ENCODE measurements at places on chromosomes 6 and 20.
A peak's percentile ranks its signal among the peaks of the same experiment; 100 is the strongest.

GRCh38 chr6:13527671-13528056 is 40.3 kb upstream of the GFOD1 start:
- no peak for DNase-seq

DNA sequence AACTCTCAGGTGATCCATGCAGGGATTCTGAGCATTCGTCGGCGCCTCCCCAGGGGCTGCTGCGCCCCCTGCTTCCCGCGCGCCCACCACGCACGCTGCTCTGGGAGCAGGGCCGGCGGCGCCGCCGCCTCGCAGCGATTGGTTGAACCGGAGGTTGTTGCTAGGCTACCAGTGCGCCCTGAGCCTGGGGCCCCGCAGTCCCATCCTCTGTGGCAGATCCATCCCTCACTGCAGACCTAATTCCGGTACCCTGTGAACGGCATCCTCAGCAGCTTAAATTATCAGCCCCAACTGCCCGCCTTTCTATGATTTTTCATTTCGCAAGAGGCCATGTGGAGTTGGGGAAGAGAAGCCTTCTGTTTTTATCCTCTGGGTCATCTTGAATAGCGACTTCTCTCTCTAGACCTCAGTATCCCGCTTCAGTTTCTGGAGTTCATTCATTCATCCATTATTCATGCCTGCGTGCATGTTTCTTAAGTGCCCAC is 15.4 kb downstream of the PNPLA1 start:
- no peak for DNase-seq

DNA sequence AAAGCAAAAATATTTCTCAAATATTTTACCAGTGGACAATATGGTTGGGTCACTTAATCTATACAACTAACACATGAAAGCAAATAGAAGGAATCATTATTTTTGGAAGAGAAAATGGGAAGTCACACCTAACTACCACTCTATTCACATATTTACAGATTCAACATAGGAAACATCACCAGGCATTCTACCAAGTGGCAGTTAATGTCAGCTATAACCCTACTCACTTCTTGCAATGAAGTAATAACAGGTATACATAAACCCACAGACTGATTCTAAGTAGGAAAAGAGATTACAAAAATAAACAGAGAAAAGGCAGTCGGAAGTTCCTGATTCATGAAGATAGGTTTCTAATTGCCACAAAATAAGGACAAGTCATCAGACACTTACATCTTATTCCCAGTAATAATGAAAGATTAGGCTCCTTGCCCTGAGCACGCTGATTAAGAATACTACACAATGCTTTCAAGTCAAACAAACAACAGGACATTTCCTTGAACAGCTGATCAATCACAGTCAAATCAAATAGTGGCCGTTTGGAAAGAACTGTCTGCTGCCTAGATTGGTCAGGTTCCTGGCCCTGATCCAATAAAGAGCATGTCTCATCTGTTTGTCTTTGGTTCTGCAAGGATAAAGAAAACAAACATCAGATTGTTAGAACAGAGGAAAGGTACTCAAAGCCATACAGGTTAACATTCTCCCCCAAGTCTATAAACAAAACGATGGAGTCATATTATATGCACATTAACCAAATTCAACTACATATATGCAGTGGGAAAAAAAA is 79.2 kb upstream of the PLN start:
- no peak for DNase-seq

GRCh38 chr6:12275107-12275506 is 15.1 kb upstream of the EDN1 start:
- DNase-seq: no peak

GRCh38 chr6:123632641-123633040 is 4.1 kb downstream of the TRDN start:
- no peak for DNase-seq

- DNase-seq: no peak
Measured at GRCh38 chr6:144319211-144319610, 34.1 kb downstream of the UTRN start.

DNA sequence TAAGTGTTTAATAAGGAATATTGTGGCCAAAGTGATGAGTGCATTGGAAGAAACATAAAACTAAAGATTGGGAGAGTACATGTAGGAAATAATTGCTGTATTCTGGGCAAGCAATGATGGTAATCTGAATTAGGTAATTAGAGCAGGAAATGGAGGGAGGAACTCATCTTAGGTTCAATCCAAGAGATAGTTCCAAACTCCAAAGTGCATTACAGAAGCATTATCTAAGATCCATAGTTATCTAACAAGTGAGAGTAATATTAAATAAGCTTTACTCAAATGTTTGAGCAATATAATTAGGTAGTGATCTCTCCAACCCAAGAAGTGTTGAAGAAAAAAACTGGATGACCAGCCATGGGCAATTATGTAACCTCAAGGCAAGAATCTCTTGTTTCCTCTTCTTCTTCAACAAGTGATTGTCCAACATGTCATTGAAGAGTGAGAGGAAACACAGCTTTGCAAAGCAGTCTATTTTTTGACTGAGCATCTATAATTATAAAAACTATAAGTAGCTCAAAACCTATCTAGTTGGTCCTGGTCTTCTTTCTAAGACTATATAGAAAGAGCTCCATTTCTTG is 181.2 kb upstream of the TNFAIP3 start:
- no peak for DNase-seq

DNA sequence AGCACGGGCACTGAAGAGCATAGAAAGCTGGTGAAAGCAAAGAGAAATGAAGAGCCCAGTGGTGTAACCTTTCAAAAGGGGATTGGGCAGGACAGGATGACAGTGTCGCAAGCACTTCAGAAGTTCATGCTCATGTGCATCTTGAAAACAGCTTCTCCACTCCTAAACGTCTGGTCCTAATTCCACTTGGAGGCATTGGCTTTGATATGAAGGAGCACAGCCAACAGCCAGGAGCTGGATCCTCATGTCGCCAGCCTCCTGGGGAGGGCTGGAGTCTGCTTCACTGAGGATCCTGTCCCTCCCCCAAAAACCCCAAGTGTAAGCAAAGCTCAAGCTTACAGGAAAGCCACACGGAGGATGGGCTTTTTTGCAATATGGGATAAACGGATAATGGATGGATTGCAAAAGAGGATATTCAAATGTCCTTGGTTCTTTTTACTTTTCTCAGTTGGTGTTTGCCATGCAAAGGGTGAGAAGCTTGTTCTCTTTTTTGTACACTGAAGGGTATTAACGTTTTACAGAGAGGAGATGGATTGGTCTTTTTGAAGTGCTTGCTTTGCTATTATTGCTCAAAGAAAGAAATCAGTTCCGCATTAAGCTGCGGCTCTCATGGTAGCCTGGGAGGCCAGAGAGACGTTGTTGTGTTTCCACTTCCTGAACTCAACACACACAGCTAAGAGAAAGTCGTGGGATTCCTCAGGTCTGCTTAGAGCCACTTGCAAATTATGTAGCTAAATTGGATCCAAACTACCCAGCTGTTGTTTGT is 92.2 kb downstream of the SIM1 start:
- DNase-seq: no peak

DNA sequence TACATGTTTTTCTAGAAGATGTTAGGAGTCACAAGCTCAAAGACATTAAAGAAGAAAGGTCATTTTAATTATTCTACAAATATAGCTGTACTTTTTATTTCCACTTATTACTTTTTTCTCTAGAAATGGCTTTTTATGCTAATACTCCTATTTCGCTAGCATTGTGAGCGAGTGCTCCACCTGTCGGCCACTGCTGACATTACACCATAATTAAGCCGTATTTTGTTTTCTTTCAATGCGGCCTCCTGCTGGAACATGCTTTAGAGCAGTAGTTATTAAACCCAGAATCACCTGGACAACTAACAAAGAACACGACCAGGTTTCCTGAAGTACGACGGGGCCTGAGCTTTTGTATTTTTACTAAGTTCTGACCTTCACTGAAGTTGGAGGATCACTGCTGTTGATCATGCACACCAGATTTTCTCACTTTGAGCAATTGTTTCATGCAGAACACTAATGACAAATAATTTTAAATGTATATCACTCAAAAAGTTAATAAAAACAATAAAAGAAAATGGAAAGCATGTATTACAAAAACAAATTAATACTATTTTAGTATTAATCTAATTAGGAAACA is 74.1 kb upstream of the PAK5 start:
- DNase-seq: peak; percentile 17

DNA sequence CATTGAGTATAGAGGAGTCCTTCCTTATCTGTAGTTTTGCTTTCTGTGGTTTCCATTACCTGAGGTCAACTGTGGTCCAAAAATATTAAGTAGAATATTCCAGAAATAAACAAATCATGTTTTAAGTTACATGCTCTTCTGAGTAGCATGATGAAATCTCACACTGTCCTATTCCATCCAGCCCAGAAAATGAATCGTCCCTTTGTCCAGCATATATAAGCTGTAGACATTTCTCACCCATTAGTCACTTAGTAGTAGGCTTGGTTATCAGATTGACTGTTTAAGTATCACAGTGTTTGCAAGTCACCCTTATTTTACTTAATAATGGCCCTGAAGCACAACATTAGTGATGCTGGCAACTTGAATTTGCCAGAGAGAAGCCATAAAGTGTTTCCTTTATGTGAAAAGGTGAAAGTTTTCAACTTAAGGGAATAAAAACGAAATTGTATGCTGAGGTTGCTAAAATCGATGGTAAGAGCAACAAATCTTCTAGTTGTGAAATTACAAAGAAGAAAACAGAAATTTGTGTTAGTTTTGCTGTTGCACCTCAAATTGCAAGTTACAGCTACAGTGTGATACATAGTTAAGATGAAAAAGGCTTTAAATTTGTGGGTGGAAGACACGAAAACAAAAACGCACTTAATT is 198.6 kb upstream of the SIM1 start:
- no peak for DNase-seq

- DNase-seq: peak; percentile 62
Measured at GRCh38 chr20:63628246-63628975, 1.5 kb upstream of the GMEB2 start.

DNA sequence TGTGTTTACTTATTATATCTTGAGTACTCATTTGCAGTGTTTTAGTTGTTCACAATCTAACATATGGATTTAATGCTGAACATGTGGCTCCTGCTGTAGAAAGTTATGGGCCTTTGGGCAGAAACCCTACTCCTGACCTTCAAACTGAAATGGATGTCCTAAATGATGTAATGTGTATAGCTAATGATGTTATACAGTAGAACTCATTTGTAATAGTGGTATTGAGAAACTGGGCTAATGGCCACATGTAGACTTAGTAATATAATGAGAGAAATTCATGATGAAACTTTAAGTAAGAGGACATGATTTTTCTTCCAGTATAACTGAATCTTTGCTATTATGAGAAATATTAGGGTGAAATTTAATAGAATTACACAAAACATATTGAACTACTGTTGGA is 121.3 kb upstream of the PTPRK start:
- no peak for DNase-seq

GRCh38 chr20:12700701-12701100 is 308.1 kb upstream of the SPTLC3 start:
- DNase-seq: no peak

- no peak for DNase-seq
Measured at GRCh38 chr6:105045526-105045925, 88.6 kb downstream of the LIN28B start.

- no peak for DNase-seq
Measured at GRCh38 chr6:136511397-136511796, 38.8 kb downstream of the MAP7 start.
